CD4-positive, alpha-beta T cell (primary cell): ENCODE measurements at places on chromosomes 1 and 21.
A peak's percentile ranks its signal among the peaks of the same experiment; 100 is the strongest.

DNA sequence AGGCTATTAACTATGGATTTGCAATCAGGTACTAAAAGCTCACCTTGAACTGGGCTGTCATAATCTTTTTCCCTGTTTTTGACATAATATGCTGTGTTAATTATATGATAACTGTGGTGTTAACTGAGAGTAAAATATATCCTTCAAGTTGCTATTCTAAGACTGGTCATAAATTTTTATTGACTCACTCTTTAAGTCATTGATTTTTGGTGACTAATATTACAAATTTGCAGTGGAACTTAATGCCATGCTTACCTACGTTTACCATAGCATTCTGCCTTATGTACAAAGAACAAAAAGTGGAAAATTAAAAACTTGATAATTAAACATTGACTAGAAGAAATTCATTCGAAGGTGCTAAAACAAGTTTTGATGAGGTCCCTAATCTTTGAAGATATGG is 872.4 kb downstream of the BRINP3 start:
- DNase-seq = no peak

DNA sequence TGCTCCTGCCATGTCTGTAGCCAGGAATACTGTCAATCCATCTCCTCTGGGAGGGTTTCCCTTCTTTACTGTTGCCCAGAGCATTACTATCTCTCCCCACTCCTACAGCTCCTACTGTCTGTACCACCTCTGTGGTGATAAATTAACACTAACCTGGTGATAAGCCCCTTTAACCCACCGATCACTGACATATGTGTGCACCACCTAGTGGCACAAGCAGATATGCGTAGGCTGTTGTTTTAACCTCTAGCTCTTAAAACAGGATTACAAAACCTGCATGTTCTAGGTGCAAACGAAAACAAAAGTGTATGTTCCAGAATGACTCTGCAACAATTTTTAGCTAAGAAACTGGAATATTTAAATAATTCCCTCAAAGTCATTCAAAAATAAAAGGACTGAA is 93.9 kb upstream of the BEND5 start:
- DNase-seq = no peak

DNA sequence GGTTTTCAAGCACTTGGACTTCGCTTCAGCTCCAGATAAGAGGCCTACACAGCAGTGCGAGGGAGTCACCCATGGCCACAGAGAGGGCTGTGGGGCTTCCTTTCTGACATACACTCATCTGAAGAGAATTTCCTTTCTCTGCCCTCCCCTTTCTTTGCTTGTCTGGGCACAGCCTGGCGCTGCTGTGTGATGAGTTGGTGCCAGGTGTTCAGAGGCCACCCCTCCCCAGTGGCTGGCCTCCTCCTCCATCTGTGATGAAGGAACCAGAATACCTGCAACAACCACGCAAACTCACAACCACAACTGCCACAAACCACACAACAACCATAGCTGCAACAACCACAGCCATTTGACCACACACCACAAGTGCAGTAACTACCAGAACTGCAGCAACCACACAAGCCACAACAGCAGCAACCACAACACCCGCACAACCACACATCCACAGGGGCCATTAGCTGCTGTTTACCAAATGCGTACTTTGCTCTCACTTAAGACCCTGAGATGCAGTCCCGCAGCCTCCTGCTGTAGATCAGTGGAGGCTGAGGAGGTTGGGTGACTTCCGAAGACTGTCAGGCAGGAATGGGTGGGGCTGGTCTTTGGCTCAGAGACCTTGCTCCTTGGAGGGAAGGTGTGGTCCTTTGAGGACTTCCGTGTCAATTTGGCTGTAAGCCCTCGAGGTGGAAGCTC is 71.1 kb downstream of the IER5 start:
- peak; percentile 81 for DNase-seq

DNA sequence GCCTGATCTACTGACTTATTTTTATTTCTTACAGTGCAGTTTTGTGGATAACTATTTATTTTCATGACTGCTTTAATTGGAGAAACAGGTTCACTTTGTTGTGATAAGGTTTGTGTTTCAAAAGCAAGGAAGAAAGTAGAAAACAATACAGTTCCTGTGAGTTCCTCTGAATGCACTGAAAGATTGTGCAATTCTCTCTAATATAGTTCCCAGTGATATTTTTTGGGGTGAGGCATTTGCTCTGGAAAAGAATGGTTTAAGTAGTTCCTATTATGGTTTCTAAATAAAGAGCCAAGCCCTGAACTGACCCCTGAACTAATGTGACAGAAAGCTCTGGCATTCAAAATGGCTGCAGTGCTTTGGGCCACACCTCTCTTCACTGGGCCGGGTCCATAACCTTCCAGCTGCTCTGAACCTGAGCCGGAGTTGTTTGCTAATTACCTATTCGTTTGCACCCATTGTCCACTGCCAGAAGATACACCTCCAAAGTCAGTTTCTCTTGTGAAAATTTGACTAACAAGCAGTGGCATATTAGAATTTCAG is 56.6 kb upstream of the VTCN1 start:
- DNase-seq = no peak

GRCh38 chr1:43062527-43063095 is 103.9 kb upstream of the SLC2A1 start:
- no peak for DNase-seq

GRCh38 chr1:17207046-17207445 is 2.1 kb downstream of the PADI1 start:
- no peak for DNase-seq

DNA sequence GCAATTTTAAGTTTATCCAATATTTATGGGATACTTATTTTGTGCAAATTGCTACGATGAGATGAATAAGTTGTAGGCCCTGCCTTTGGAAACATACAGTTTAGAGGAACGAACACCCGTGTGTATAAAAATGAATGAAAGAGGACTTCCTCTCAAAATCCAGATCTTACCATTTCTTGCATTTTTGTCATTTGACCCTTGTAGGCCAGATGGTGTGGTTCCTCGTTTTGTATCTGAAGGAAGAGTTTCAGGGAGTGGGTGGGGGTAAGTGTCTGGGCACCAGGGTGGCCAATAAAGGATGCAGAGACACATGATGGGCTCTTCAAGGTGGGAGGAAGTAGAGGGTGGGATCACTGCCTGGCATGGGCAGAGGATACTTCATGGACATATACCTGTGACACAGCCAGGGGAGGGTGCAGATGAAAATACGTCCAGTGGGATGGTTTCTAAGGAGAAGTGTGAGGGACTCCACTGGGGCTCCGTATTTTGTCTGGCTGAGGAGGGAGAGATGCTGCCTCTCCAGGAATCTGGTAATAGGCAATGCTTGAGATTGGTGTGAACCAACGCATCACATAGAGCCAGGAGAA is 14.4 kb downstream of the MAPKAPK2 start:
- no peak for DNase-seq

DNA sequence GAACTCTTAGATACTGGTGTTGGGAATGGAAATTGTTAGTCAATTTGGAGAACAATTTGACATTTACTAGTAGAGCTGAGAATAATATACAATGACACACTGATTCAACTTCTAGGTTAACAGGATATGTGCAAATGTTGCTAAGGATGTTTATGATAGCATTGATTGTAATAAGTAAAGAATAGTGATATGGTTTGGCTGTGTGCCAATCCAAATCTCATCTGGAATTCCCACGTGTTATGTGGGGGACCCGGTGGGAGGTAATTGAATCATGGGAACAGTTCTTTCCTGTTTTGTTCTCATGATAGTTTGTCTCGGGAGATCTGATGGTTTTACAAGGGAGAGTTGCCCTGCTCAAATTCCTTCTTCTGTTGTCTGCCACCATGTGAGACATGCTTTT is 302.4 kb upstream of the TMPRSS15 start:
- DNase-seq = no peak

DNA sequence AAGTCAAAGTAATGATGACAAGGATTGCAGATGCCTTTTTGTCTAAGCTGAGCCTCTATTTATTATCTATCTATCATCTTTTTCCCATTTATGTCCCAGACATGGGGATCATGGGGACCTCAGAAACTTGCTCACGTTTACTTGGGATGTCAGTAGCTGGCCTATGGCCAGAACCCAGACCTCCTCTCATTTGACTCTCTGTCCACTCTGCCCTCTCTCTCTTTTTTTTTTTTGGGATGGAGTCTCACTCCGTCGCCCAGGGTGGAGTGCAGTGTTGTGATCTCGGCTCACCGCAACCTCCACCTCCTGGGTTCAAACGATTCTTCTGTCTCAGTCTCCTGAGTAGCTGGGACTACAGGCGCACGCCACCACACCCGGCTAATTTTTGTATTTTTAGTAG is 3.7 kb upstream of the ID3 start:
- DNase-seq = no peak

- no peak for DNase-seq
Measured at GRCh38 chr1:22651941-22652856, 837 bp upstream of the C1QB start.

DNA sequence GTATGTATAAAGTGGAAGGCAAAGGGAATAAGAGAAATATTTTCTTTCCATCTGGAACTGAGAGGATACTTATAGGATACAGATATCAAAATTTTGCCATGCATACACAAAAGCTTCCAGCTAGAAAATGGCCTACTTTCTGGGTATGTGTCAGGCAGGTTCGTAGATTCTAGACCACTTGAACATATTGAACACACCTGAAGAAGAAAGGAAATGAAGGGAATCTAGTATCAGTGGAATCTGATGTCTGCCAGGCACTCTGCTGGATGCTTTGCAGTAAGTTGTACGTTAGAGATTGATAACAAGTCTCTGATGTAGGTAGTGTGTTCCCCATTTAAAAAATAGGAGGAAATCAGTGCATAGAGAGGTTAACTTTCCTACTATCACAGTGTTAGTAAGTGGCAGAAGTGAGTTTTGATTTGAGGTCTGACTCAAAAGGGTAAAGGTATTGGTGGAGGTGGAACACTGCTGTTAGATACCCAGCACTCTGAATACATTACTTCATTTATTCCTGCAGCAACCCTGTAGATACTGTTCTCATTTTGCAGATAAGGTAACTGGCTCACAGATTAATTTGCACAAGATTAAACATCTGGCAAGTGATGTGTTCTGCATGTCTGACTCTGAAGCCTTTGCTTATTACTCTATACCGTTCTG is 3.0 kb downstream of the CAMSAP2 start:
- no peak for DNase-seq

GRCh38 chr1:119635811-119636390 is 12.2 kb downstream of the ZNF697 start:
- DNase-seq = no peak
